ENCODE measurements at places on chromosomes 1 and 21.

GRCh38 chr1:24018611-24019580, 38.8 kb upstream of the SRSF10 start:
- DNase-seq = peak; percentile 49

DNA sequence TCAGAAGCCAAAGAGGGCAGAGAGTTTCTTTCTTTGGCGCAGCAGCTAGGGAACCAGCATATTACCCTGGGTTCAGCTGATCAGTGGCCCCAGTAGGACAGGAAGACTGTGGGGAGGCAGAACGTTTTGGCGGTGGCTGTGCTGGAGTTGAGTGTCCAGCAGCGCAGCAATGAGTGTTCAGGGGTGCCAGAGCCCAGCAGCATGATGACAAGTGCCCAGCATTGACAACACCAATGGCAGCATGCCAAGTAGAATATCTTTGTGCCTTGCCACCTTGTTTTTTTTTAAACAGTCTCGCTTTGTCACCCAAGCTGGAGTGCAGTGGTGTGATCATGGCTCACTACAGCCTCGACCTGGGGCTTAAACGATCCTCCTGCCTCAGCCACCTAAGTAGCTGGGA, 106.7 kb upstream of the CDC42BPA start:
- DNase-seq = no peak

DNA sequence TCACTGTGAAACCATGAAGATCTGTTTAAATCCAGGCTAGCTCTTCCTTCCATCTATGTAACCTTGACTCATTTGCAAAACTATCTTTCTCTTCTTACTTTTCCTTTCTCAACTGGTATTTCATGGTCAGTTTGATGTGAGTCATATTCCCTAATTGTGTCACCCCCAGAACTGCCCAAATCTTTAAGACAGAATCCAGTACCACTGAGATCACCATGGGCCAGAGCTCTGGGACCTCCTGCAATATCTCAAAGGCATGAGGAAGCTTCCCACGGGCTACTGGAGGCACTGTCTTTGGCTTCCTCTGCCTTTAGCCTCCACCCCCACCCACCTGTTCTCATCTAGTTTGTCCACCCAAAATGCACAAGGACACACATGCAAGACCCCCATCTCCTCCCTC, 274.4 kb upstream of the FMN2 start:
- DNase-seq = no peak

DNA sequence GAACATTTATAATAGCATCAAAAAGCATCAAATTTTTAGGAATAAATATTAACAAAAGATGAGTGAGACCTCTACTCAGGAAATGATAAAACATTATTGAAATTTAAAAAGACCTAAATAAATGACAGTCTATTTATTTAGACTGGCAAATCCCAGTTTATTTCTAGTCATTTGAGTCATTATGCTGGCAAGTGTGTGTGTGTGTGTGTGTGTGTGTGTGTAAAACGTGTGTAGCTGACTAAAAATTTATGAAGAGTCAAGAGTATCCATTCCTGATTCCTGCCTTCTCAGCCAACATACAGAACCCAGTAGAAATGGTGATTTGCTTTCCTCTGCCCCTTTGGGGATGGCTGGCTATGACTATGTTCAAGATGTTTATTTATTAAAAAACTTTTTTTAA, 46.2 kb downstream of the OSBPL9 start:
- DNase-seq = no peak

DNA sequence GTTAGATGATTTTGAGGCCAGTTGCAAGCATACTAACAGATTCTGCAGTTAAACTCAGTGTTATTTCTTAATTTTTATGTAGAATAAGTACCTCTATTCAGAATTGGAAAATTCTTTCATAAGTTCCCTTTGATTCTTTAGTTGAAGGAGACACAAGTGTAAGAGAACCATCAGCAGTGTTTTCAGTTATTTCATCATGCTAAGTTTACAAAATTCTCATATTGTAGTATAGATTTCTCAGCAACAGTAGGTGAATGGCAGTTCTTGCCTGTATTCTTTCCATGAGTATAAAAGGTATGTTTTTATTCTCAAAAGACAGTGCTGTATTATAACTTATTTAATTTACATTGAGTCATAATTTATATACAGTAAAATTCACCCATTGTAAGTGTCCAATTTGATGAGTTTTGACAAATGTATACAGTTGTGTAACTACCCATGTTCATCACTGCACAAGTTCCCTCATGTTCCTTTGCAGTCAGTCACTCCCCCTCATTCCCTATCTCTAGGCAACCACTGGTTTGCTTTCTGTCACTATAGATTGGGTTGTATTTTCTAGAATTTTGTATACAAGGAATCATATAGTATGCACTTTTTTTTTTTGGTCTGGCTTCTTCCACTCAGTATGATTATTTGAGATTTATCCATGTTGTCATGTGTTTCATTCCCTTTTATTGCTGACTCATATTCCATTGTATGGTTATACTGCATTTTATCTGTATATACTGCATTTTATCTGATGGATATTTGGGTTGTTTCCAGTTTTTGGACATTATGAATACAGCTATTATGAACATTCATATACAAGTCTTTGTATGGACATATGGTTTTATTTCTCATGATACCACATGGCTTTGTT, 3.9 kb downstream of the RPS6KC1 start:
- no peak for DNase-seq

- no peak for DNase-seq
Measured at GRCh38 chr1:53600561-53600960, 138.4 kb downstream of the GLIS1 start.

GRCh38 chr1:212255705-212256307, 29.4 kb upstream of the PPP2R5A start:
- DNase-seq = no peak

- DNase-seq = no peak
Measured at GRCh38 chr1:66552829-66553228, 18.9 kb downstream of the SGIP1 start.

DNA sequence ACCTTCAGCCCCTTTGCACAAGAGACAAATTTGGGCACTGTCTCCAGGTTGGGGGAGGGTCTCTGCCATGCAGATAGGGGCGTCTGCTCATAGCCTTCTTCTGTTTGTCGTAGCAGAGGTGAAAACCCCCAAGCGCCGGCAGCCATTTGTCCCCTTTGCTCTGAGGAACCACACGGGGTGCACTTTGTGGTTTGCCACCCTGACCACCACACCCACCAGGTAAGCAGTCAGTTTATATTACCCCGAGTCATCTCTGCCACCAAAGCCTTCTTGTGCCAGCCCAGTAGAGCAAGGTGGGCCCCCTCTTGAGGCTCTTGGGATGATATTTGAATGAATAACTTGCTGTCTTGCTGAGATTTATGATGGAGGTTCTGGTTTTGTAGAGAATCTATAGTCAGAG, 111.8 kb downstream of the VPS13D start:
- no peak for DNase-seq

DNA sequence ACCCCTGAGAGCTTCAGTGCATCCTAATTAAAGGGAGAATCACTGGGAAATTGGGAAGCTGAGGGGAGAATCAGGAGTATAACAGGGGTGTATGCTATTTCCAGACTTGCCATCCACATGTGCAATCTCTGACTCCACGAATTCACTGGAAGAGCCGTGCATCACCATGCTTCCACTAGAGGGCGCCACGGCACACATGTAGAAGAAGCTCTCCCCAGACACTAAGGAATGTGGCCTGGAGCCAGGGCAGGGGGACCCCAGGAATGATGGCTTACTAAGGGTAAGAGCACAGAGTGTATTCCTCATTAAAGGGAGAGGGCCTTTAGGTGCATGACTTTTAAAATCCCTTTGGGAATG, 81.5 kb downstream of the ABCA4 start:
- no peak for DNase-seq

- DNase-seq = no peak
Measured at GRCh38 chr1:236124965-236125364, 17.4 kb upstream of the GPR137B start.

- DNase-seq = no peak
Measured at GRCh38 chr21:30718239-30718909, at the start of gene KRTAP21-3. Gene KRTAP21-3 (minus strand): TSS chr21:30718777. CDS start chr21:30718759, 18 bp downstream.

- DNase-seq = no peak
Measured at GRCh38 chr1:4306559-4307467, 347.6 kb upstream of the AJAP1 start.

GRCh38 chr1:102799496-102799895, 308.8 kb downstream of the COL11A1 start:
- no peak for DNase-seq

- DNase-seq = no peak
Measured at GRCh38 chr1:115680730-115681111, 39.0 kb downstream of the VANGL1 start.

- DNase-seq = no peak
Measured at GRCh38 chr1:1922956-1923833, 4.1 kb upstream of the TMEM52 start.

DNA sequence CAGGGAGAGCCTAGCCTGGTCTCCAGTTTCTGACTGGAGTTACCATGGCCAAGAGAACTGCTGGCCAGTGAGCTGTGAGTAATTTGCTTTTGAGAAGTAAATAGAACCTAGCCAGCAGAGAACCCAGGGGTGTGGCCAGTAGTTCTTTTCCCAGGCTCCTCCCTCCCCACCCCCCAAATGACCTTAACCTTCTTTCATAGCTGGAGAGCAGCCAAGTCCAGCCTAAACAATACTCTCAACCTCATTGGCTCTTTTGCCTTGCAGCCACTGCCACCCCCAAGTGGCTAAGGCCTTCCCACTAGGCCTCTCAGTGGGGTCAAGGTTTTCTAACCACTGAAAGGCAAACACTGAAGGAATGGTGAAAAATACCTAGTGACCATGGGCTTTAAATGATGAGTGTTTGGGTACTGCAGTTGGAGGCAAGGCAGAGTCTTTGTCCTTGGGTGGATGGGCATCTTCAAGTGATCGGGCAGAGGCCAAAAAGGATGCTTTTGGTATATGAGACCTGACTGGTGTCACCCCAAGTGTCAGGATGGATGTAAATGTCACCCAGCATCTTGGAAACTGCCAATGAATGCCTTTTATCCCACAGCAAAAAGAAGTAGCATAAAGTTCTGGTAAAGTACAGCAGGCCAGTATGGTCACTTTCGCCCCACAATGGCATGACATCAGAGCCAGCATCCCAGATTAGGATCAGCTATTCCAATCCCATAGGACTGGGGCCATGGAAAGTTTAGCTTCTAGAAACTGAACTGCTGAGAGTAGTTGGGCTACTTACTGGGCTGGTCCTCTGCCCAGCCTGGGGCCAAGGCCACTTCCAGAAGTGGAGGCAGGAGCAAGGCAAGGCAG, 3.5 kb upstream of the PIGV start:
- DNase-seq = no peak

GRCh38 chr1:108063703-108064102, 98.7 kb upstream of the VAV3 start:
- DNase-seq = no peak

- no peak for DNase-seq
Measured at GRCh38 chr1:20610970-20611369, 22.1 kb downstream of the CDA start.

GRCh38 chr21:16074950-16075489, 345.2 kb downstream of the USP25 start:
- no peak for DNase-seq

DNA sequence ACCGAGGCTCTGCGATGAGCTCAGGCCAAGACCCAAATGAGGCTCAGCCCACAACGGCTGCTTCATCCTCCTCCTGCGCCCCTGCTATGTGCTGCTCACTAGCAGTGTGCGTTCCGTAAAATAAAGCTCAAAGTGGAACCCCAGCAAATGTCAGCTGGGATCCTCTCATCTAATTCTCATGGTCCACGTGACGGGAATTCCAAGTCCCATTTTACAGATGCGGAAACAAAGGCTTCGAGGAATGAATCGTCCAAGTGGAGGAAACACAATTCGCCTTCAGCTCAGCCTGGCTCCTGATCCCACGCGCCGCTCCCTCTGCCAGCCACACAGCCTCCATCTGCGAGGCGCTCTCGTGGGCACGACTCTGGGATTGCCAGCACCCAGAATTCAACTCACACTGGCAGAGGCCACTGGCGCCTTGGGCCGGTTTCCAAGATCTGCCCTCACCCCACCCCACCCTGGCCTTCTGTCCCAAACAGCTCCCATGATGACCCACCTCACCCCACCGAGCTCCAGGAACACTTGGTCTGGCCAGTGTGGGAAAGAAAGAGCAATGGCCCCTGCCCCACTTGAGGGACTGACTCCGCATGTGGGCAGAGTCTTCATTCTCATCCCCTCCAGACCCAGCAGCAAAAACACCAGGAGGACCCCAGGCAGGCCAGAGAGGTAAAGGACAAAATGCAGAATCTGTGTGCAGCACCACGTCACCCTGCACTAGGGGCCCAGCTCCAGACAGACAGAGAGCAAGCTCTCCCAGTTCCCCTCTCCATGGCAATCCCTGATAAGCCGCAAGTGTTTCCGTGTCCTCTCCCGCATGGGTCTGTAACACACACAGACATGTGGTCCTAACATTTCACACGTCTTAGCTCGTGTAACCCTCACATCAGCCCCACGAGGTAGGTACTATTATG, 10.5 kb downstream of the CASZ1 start:
- no peak for DNase-seq

GRCh38 chr21:46055863-46056281, 42.0 kb upstream of the COL6A2 start:
- no peak for DNase-seq

DNA sequence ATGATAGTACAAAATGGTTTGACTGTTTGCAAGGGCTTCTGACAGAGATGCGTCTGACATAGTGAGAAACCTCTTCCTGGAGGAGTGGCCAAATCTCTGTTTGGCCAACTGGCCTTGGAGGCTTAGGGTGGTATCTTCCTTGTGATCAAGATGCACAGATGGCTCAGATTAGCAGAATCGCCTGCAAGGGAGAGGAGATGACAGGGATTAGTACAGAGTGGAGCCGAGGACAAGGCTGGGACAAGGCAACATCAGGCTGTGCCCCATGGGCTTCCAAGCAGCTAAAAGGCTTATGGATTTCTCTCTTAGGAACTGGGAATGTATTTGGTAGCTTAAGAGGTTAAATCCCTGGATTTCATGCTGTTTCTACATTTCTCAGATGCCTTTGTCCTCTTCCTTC, 379.1 kb downstream of the SIPA1L2 start:
- no peak for DNase-seq

DNA sequence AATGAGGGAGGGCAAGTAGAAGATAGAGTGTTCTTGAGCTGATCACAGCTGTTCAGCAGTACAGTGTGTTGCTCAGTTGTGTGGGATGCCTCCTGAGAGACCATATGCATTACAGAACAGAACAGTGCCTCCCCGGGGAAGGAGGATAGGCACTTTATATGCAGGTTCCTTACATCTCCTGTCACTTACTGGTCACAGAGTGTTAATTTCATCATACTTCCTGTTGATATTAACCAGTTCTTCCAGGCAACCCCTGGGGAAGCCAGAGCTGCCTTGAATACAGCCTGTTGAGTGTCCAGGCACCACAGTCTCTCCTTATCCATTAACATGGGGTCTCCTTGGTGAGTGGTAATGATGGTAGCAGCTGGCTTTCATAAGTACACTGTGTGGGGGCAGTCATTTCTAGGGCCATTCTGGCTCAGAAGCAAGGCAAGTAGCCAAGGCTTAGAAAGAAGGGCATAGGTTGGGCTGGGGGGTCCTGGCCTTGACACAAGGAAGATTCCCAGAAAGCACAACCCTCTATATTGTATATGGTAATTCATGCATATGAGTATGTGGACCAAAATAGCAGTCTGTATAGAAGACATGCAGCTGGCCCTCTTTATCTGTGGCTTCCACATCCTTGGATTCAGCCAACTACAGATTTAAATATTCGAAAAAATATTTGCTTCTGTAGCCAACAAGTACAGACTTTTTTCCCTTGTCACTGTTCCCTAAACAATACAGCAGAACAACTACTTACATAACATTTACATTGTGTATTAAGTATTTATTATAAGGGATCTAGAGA, 142.4 kb downstream of the ZP4 start:
- no peak for DNase-seq

- DNase-seq = no peak
Measured at GRCh38 chr1:145936247-145936646, 9.0 kb upstream of the RBM8A start.
